ENCODE measurements at places on chromosomes 2 and 18.

DNA sequence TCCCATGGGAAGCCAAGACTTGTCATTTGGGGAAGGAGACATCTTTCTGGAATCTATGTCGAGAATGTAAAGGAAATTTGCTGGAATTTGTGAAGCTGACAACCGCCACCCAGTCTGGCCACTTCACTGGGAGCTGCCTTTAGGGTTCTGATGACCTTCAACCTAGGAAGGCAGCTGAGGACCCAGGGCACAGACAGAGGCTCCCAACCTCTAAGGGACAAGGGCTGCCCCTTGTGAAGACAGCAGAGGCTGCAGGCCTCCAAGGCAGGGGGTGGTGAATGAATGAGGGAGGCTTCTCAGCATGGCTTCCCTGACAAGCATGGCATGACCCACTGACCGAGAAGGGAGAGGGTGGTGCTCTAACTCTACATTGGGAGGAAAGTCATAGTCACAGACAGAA, 128.9 kb upstream of the ASB18 start:
- no peak for DNase-seq

DNA sequence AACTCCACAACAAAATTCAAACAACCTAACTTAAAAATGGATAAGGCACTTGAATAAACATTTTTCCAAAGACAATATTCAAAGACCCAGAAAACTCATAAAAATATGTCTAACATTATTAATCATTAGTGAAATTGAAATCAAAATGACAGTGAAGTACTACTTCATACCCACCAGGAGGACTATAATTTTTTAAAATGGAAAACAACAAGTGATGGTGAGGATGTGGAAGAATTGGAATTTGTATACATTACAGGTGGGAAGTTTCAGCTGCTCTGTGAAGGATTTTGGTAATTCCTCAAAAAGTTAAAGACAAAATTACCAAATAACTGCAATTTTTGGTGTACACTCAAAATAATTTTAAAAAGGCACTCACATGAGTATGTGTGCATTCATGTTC, 920.0 kb downstream of the TDRD15 start:
- no peak for DNase-seq

- DNase-seq: no peak
These were observed 67.7 kb upstream of the ARHGAP28 start for GRCh38 chr18:6661692-6662415.

- DNase-seq: peak; percentile 10
These were observed 100.8 kb downstream of the GALNT1 start for GRCh38 chr18:35682281-35682867.

DNA sequence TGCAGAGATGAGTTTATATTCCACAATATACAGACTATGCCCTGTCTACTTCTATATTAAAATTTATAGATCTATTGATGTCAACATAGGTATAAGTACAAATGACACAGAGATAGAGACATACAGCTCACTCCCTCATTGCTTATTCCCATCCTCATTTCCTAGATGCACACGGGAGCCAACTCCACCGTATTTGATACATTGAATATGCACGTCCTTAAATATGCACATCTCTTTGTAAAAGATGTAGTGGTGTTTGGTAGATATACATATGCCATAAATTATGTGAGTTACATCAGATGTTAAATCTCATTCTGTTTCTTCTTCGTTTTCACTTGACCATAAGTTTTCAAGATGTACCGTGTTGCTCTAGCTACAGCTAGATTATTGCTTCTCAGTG, 179.2 kb upstream of the RAB6C start:
- DNase-seq: no peak

DNA sequence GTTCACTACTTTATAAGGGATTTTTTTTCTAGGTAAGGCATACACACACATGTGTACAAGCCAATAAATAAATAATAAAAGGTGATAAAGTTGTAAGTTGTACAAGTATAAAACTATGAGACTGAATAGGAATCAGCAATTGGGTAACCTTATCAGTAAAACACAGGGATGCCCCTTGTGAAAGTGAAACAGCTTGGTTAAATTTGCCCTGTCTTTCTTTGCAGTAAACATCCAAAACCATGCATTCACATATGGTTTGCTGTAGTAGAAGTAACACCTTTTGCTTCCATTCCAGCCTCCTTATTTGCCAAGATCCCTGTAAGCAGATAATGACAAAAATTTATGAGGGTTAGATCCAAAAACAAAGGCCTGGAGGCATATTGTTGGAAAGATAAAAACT, 44.3 kb upstream of the NEUROD1 start:
- no peak for DNase-seq

- DNase-seq: no peak
These were observed 105.5 kb upstream of the RGPD4 start for GRCh38 chr2:107721178-107721577.

DNA sequence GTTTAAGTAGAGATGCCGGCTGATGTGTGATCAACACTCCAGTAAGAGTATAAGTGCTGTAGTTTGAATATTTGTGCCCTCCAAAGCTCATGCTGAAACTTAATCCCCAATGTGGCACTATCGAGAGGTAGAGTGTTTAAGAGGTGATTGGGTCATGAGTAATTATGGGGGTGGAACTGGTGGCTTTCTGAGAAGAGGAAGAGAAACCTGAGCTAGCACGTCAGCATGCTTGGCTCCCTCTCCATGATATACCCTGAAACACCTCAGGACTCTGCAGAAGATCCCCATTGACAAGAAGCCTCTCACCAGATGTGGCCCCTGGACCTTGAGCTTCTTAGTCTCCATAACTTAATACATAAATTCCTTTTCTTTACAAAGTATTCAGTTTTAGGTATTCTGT, 584.8 kb downstream of the TSN start:
- no peak for DNase-seq

DNA sequence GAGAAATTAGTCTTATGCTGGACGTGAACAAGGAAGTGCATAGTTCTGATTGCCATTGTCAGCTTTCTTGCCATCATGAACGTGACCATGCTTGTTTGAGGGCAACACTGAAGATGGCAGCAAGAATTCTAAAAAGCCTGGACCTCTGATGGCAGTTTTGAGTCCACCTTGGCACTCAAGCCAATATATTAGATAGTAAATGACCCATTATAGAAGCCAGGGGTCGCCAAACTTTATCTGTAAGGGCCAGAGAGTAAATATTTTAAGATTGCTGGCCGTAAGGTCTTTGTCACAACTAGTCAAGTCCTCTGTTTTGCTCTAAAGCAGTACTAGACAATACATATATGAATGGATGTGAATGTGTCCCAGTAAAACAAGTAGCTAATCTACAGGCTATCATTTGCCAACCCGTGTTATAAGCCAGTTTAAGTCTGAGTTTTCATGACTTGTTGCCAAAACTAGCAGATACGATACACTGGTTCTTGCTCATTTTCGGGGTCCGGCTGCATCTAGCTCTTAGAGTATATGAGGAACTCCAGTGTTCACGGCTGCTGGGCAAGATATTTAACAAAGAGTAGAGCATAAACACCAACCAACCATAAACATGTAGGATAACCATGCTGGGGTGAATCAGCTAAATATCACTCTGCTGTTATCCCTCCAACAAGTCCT, 73.1 kb upstream of the PELI1 start:
- DNase-seq: no peak

DNA sequence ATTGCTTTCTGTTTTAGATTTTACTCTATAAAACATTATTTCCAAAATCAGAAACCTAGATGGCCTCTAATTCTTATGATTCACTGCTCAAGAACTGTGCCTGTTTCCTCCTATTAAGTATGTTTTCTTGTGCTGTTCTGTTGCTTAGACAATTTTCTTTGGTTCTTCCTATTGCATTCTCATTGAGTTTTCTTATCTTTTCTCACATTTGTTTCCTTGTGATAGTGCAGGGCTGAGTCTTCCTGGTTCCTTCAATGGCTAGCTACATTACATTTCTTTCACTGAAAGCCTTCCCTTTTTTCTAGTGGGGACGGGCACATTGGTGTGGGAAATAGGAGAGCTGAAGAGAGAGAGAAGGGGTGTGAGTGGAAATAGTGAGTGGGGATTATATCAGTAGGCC, 183.4 kb downstream of the CALCRL start:
- no peak for DNase-seq

DNA sequence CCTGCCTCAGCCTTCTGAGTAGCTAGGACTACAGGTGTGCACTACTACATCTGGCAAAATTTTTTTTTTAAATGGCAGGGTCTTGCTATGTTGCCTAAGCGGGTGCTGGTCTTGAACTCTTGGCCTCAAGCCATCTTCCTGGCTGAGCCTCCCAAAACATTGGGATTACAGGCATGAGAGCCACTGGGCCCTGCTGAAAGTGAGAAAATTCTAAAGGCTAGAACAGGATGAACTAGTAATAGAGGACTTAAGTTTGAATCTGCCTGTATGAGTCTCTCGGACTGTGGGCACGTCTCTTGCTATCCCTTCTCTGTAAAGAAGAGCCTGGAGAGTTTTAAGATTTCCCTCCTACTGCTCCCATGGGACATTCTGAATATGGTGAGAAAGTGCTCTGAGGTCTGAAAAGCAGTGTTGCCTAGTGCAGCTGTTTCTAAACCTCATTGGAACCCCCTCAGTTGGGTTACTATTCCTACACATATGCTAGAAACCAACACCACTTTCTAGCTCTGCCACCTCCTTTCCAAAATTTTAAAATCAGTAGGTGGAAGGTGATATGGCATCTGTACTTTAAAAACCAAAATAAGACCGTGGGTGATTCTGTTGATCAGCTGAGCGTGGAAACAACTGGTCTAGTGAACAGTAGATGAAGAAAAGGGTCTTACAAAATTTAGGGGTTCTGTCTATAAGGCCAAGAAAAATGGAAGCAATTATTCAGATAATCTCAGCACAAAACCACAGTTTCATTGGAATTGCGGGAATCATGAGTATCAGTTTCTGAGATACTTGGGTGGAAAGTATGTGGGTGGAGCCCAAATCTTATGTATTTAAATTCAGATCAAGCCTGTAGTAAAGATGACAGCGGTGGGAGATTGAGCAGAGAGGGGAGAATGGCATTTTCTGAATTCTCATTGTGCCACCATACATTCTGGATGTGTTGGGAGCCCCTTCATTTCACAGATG, 259.8 kb upstream of the CXCR4 start:
- DNase-seq: no peak

DNA sequence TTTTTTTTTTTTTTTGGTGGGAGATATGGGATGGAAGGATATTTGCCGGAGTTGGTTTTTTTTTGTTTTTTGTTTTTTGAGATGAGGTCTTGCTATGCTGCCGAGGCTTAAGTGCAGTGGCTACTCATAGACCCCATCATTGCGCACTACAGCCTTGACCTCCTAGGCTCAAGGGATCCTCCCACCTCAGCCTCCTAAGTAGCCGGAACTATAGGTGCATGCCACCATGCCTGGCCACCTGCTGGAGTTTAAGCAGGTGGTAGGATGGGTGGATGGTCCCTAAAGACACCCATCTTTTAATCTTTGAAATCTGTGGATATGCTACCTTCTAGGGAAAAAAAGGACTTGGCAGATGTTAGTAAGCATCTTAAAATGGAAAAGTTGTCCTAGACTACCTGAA, 169.8 kb downstream of the TGIF1 start:
- no peak for DNase-seq

DNA sequence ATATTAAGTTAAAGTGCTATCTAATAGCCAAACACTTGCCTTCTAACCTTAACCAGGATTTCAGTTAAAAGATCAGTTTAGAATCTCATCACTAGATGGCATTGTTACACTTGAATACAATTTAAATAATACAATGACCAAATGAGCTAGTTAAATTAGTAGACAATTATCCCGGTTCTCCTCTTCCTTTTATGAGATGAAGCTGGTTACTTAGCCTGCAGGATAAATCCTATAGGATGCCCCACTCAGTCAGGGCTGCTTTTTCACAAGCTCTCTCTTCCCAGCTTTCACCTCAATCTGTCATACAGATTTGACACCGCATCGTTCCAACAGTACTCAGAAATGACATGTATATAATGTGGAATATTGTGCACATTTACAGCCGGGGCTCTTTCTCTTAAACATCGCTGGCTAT, 678.8 kb downstream of the KCNJ3 start:
- no peak for DNase-seq

- DNase-seq: no peak
These were observed 273.2 kb downstream of the BCL2 start for GRCh38 chr18:63046375-63046774.

DNA sequence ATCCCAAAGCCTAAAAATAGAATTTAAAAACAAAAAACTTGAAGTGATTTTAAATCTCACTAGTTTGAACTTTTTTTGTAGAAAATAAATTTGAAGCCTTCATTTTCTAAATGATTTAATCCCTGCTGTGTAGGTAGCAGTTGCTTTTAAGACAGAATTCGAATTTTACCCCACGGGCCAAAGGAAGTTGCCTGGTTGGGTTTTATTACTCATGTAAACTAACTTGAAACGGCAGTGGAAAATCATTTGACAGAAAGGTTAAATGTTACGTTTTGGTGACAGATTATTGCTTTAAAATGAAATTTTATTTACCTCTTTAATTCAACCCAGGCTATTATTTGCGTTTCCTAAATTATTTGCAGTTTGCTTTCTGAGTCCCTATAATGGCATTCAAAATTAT, 2.0 kb downstream of the MAPRE2 start:
- no peak for DNase-seq

GRCh38 chr2:30692829-30693275, 114.4 kb downstream of the CAPN13 start:
- DNase-seq: no peak

DNA sequence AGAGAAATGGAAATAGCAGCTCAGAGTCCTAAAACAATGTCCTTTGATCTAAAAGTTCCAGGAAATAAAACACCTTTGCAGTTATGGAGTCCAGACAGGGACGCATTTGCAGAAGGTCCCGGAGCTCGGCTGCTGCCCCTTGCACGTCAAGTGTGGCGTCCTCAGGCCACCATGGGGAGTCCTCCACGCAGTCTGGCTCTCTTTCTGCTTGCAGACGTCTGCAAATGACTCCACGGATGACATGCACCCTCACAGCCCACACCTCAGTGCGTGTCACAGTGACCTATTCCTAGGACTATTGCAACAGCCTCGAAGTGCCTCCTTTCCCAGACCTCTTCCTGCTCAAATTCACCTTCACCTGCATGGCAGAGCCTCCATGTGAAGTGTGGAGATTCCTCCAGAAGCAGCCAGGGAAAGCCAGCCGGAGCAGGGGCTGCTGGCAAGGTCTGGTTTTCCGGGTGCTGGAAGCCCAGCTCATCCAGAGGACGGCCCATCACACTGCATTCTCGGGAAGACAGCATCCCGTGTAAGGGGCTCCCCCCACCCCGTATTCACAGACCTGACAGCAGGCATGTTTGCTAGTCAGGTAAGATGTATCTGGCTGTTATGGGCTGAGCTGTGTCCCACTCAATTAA, 137.7 kb downstream of the ASB1 start:
- no peak for DNase-seq

- no peak for DNase-seq
These were observed 7.3 kb upstream of the PRLH start for GRCh38 chr2:237558961-237559641.

DNA sequence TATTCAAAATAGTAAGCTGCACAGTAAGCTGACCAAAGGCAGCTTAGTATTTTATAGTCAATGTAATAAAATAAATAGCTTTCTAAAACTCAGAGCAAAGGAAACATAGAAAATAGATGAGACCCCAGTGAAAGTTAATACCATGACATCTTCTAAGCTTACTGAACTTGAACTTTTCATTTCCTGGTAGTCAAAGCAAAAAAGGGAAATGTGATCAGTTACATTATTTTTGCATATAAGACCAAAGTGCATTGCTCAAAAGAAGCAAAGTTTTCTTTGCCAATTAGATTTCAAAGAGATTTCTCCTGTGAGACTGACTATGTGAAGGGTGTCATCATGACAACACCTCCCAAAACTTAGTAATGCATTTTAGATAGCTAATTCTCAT, 70.2 kb downstream of the MYO1B start:
- no peak for DNase-seq
